ENCODE measurements at places on chromosomes 4 and X. TPM values are rescaled to one million over a fixed set of nuclear protein-coding genes. Genes with fewer than 3 reads are reported as not detected.

Gene RTL5
- total RNA-seq: 2.5 TPM

Gene BGN
- total RNA-seq: 0.37 TPM

Gene GPRIN3
- 0.39 TPM for total RNA-seq

Gene FATE1
- total RNA-seq: not detected

Gene HMX1
- total RNA-seq: 0.39 TPM

Gene GAGE1
- total RNA-seq: 0.17 TPM

- no peaks in the 10 kb centered on the region for H3K36me3 ChIP-seq
- H3K4me1 ChIP-seq: no peaks in the 10 kb centered on the region
- no peak overlapping the region for H3K4me3 ChIP-seq
- H3K27ac ChIP-seq: no peak overlapping the region
- H3K27me3 ChIP-seq: no peaks in the 10 kb centered on the region
These were observed 25.5 kb upstream of the NXT2 start for GRCh38 chrX:109511113-109511512.

DNA sequence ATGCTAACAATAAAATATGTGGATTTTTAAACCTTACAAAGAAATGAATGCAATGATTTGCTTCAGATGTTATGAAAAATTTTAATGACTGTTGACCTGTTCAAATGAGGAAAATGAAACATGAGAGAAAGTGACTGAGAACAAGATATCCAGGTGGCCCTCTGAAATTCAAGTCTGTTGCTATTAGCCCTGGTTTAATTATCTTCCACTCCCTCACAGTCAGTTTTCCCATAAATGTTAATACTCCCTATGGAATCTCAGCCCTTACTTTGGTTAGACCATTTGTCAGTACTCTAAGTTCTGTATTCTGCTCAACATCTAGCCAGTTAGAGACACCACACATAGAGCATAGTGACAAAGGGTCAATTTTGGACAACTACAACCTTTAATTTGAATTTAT lies 327.8 kb downstream of the PDGFC start:
- no peak overlapping the region for H3K4me3 ChIP-seq
- no peak for DNase-seq
- H3K27me3 ChIP-seq: no peaks in the 10 kb centered on the region
- no peaks in the 10 kb centered on the region for H3K36me3 ChIP-seq
- H3K4me1 ChIP-seq: no peaks in the 10 kb centered on the region

DNA sequence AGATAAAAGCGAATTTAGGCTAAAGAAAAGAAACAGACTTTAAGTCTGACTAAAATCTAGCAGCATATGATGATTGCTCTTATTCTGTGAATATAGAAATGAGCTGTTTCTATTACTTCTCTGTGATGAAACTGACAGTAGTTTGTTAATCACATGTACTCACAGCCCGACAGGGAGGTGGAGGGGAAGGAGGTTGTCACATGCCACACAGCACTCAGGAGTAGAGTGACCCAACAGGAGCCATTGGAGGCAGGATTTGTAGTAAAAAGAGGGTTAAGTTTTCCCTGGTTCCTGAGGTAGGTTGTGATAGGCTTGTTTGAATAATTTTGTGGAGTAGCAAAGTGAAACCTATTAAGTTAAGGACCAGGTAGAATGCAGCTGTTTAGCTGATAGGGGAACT lies 495.9 kb downstream of the CENPC start:
- no peaks in the 10 kb centered on the region for H3K36me3 ChIP-seq
- no peak overlapping the region for H3K4me3 ChIP-seq
- no peaks in the 10 kb centered on the region for H3K27me3 ChIP-seq
- DNase-seq: no peak

- no peak for DNase-seq
- no peaks in the 10 kb centered on the region for H3K36me3 ChIP-seq
- no peaks in the 10 kb centered on the region for H3K27me3 ChIP-seq
- H3K4me1 ChIP-seq: no peaks in the 10 kb centered on the region
- no peak overlapping the region for H3K4me3 ChIP-seq
These were observed 329.3 kb upstream of the NOCT start for GRCh38 chr4:138686106-138686835.

DNA sequence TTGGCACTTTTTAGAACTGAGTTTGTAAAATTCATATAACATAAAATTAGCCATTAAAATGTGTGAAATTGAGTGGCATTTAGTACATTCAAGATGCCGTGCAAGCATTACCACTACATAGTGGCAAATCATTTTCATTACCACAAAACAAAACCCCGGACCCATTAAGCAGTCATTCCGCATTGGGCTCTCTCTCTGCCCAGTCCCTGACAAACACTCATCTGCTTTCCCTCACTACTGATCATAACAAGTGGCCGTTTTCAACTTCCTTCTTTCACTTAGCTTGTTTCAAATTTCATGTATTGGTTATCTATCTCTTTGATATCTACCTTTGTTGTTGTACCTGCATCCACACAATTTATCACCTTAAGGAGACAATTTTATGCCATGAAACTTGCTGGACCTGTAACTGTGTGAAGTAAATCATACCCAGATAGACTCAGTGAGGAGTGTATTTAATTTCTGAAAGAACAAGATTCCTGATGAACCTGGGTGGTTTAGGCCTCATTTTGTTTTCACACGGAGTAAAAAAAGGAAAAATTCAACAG lies 202.1 kb downstream of the OR13H1 start:
- H3K4me1 ChIP-seq: no peaks in the 10 kb centered on the region
- no peaks in the 10 kb centered on the region for H3K36me3 ChIP-seq
- no peaks in the 10 kb centered on the region for H3K27me3 ChIP-seq
- no peak overlapping the region for H3K4me3 ChIP-seq

DNA sequence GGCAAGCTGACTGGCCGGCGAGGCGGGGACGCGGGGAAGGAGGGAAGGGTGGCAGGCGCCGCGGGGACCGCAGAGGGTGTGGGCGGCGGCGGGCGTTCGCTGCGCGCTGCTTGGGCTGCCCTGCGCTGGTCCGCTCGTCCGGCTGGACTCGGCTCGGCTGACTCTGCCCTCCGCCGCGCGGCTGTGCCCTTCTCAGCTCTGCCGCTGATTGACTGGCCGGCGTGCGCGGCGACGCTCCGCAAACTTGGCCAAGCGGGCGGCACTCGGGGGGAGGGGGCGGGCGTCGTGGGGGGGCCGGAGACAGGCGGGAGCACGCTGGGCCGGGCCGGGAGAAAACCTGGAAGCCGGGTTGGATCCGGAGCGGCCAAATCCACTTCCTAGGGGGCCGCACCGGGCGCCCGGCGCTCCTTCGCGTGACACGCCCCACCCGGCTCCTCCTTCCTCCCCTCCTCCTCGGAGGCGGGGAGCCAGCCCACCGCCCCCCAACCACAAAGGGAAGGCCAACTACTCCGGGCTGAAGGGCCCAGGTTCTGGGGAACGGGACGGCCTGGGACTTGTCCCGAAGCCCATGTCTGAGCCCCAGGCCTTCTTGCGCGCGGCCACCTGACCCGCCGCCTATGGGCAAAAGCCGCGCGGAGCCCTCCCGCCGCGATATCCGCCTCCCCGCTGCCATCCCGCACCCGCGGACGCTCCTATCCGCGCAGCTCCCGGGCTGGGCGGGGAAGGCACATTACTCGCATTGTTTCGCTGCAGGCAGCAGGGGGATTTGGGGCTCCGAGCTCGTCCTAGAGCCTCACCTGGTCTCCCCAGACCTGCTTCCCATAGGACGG lies at the start of gene GPC4:
GPC4 (minus strand) TSS at position 214 of the 830 bp plus-strand sequence. CDS start 524 bp downstream, outside the sequence.
- H3K27ac ChIP-seq: peak within 1 kb of the TSS; percentile 53
- DNase-seq: peak; percentile 57
- no peaks in the 10 kb centered on the region for H3K27me3 ChIP-seq

DNA sequence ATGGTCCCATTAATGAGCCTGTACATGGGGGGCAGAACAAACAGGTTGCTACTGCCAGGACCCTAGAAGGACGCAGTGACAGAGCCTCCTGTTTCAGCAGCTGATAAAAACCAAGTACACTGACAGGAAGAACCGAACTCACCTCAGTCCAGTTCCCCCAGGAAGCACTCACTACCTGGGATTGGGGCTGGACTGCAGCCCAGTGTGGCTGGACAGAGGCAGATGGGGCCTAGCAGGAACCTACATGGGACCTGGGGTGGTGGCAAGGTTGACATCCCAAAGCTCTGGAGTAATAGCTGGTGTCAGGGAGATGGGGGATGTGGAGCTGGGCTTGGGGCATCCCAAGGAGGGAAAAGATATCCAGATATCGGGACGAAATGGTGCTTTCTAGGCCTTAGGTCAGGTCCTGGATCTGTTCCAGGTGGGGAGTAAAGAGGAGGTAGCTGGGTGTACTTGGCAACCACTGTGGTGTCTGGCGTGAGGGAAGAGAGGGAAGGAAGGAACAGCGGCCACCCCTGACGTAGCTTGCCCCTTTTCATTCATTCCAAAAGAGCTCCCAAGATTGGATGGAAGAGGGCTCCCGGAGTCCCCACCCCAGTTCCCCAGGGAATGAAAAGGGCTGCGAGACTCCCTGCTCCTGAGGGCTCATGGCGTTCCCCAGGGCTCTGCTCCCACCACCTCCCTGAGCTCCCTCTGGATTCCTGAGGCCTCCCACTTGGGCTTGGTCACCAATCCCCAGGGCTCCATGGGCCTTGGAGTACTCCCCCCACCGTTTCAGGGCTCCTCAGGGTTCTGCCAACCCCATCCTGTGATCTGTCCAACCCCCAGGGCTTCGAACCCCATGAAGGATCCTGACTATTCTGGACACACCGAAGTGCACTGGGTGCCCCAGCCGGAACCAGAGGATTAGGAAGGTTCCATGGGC lies 4.5 kb downstream of the EMD start:
- peaks cover 15% of the 10 kb centered on the region for H3K4me1 ChIP-seq
- no peak overlapping the region for H3K27ac ChIP-seq
- DNase-seq: no peak
- no peaks in the 10 kb centered on the region for H3K27me3 ChIP-seq
- peaks cover 4% of the 10 kb centered on the region for H3K36me3 ChIP-seq

GRCh38 chr4:116664198-116664597 lies 421.2 kb downstream of the TRAM1L1 start:
- no peak for DNase-seq
- H3K36me3 ChIP-seq: no peaks in the 10 kb centered on the region
- H3K4me1 ChIP-seq: no peaks in the 10 kb centered on the region
- H3K27me3 ChIP-seq: no peaks in the 10 kb centered on the region
- H3K27ac ChIP-seq: no peak overlapping the region

DNA sequence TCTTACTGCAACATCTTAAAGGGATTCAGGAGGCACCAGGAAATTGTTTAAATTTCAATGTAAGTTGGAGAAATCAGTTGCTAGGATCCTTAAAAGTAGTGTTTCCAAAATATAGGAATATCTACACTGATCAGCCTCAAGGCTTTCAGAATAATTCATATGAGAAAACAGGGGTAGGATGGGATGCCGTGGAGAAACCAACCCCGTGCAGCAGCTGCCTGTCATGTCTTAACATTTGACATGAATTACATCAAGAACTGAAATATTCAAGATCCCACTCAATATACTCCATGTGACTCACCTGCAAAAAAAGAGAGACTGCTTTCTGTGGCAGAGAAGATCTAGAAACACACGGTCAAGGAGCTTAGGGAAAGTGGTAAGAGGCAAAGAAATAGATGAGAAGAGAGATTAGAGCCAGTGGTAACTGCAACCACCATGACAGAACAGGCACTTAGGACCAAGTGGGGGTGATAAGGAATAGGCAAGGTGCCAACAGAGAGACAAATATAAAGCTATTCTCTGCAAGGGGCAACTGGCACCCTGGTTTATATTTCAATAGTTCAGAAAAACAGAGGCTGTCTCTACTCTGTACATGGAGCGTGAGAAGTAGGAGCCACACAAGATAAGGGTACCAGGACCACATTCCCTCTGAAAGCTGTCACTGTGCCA lies 64.0 kb downstream of the SLC39A8 start:
- H3K27me3 ChIP-seq: no peaks in the 10 kb centered on the region
- no peak for DNase-seq
- H3K4me3 ChIP-seq: no peak overlapping the region
- H3K36me3 ChIP-seq: no peaks in the 10 kb centered on the region

GRCh38 chr4:97590266-97590665 lies 553.0 kb downstream of the STPG2 start:
- no peak for DNase-seq
- H3K27me3 ChIP-seq: no peaks in the 10 kb centered on the region
- H3K4me3 ChIP-seq: no peak overlapping the region
- no peaks in the 10 kb centered on the region for H3K4me1 ChIP-seq

- H3K4me3 ChIP-seq: no peak overlapping the region
- H3K27me3 ChIP-seq: no peaks in the 10 kb centered on the region
- H3K4me1 ChIP-seq: peaks cover 19% of the 10 kb centered on the region
- H3K36me3 ChIP-seq: no peaks in the 10 kb centered on the region
- H3K27ac ChIP-seq: no peak overlapping the region
These were observed 131.4 kb downstream of the CHIC2 start for GRCh38 chr4:53932796-53933610.

GRCh38 chr4:52935317-52935716 lies 73.2 kb downstream of the RASL11B start:
- no peaks in the 10 kb centered on the region for H3K4me1 ChIP-seq
- no peak overlapping the region for H3K4me3 ChIP-seq
- no peaks in the 10 kb centered on the region for H3K27me3 ChIP-seq

- no peaks in the 10 kb centered on the region for H3K36me3 ChIP-seq
- H3K4me1 ChIP-seq: no peaks in the 10 kb centered on the region
- no peak overlapping the region for H3K4me3 ChIP-seq
- H3K27me3 ChIP-seq: no peaks in the 10 kb centered on the region
These were observed 36.6 kb downstream of the MYOZ2 start for GRCh38 chr4:119172223-119172622.

DNA sequence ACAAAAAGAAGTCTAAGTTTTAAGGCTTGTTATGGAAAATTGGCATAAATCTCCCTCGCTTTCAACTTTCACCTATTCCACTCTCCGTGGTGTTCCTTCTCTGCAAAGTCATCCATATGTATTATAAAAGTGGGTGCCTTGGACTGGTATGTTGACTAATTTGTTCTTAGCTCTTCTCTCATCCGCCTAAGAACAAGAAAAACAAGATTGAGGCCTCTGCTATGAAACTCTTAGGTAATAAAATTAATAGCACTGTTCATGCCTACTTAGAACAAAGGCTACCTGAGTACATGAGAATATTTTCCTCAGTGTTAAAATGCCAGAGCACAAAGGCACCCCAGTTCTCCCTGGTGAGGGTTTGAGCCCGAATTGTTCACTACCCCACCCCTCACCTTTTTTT lies 1.3 kb downstream of the CNGA1 start:
- no peak for DNase-seq
- no peak overlapping the region for H3K27ac ChIP-seq
- H3K36me3 ChIP-seq: no peaks in the 10 kb centered on the region
- H3K27me3 ChIP-seq: no peaks in the 10 kb centered on the region
- peaks cover 6% of the 10 kb centered on the region for H3K4me1 ChIP-seq
- H3K4me3 ChIP-seq: no peak overlapping the region

All from HCT116 (cell line).